Ovary (tissue), 10 donors: ENCODE measurements at places on chromosomes 1 and 21.

- H3K27ac ChIP-seq, result no peak overlapping the region
- no peaks in the 10 kb centered on the region for H3K36me3 ChIP-seq
- no peak overlapping the region for H3K4me3 ChIP-seq
- H3K27me3 ChIP-seq, result no peaks in the 10 kb centered on the region
These were observed 54.9 kb downstream of the TMEM53 start for GRCh38 chr1:44619261-44619900.

DNA sequence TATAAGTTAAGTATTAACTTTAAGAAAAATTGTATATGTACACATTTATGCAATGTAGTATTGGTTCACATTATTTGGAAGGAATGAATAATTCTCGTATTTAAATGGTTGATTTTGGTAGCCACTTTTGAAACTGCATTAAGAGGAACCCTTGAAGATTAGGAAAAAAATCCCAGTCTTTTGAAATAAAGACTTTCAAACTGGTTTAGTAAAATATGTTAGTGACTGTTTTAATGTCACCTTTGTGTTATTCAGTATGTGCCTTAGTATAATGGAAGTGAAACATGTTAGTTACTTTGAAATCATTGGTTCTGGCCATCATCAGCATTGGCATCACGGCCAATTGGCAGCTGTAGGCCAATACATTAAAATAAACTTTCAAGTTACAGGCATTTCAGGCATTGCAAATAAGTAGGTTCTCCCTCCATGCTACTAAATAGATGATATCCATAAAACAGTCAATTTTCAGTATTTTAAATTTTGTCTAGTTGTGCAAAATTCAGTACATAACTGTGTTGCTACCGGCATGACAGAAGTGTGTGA, 4.4 kb downstream of the MIER1 start:
- peak overlapping the region; percentile 89 for H3K4me3 ChIP-seq
- no peaks in the 10 kb centered on the region for H3K4me1 ChIP-seq
- peaks cover 2% of the 10 kb centered on the region for H3K27me3 ChIP-seq
- H3K36me3 ChIP-seq, result no peaks in the 10 kb centered on the region
- DNase-seq, result no peak

DNA sequence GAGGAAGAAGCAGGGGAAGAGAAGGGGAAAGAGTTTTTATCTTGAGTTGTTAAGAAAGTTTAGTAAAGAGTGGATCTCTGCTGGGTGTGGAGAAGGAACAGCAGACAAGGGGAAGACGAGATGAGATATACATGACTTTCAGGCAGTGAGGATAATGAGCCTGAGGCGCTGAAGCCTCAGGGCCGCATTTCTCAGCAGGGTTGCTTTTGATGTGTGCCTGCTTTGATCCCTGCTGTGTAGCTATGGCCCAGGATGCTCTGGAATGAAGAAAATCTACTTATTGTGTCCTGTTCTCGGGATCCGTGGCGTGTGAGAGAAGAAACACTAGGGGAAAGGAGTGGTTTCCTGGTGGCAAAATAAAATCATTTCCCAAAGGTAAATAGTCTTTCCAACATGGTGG, 15.1 kb upstream of the RPE65 start:
- H3K27ac ChIP-seq, result no peak overlapping the region
- DNase-seq, result no peak
- no peaks in the 10 kb centered on the region for H3K4me1 ChIP-seq
- no peaks in the 10 kb centered on the region for H3K36me3 ChIP-seq
- no peaks in the 10 kb centered on the region for H3K27me3 ChIP-seq

GRCh38 chr1:109243860-109244552, 5.3 kb upstream of the CELSR2 start:
- DNase-seq, result no peak
- H3K4me3 ChIP-seq, result no peak overlapping the region
- no peak overlapping the region for H3K27ac ChIP-seq
- peaks cover 14% of the 10 kb centered on the region for H3K4me1 ChIP-seq
- H3K27me3 ChIP-seq, result no peaks in the 10 kb centered on the region
- no peaks in the 10 kb centered on the region for H3K36me3 ChIP-seq

- no peak overlapping the region for H3K27ac ChIP-seq
- H3K4me1 ChIP-seq, result no peaks in the 10 kb centered on the region
- DNase-seq, result no peak
- no peak overlapping the region for H3K4me3 ChIP-seq
- no peaks in the 10 kb centered on the region for H3K27me3 ChIP-seq
- H3K36me3 ChIP-seq, result no peaks in the 10 kb centered on the region
These were observed 8.9 kb downstream of the RCAN1 start for GRCh38 chr21:34606051-34606450.

DNA sequence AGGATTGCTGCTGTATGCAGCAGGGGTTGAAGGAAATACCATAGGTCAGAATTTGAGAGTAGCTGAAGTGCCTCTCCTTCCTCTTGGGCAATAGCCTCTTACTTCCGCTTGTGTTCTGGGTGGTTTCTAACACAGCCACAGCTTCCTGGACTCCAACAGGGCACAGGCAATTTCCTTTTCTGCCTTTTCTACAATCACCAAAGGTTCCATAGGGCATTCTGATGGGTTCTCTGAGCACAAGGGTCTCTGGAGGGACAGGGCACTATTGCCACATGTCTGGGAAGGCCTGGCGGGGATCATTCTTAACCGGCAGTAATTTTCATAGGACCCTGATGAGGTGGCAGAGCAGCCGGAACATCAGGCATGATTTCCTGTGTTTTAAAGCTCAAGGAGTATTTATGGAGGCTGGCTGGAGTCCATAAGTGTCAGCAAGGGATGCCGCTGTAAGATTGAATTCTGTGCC, 5.5 kb upstream of the AGTRAP start:
- H3K4me1 ChIP-seq, result peaks cover 9% of the 10 kb centered on the region
- DNase-seq, result no peak
- H3K36me3 ChIP-seq, result no peaks in the 10 kb centered on the region
- H3K27ac ChIP-seq, result no peak overlapping the region
- H3K4me3 ChIP-seq, result no peak overlapping the region
- H3K27me3 ChIP-seq, result no peaks in the 10 kb centered on the region

GRCh38 chr1:113530021-113530420, 139.7 kb downstream of the MAGI3 start:
- H3K27ac ChIP-seq, result no peak overlapping the region
- H3K36me3 ChIP-seq, result no peaks in the 10 kb centered on the region
- DNase-seq, result no peak
- H3K4me3 ChIP-seq, result no peak overlapping the region
- no peaks in the 10 kb centered on the region for H3K27me3 ChIP-seq

GRCh38 chr1:241308471-241308870, 48.5 kb downstream of the RGS7 start:
- no peak for DNase-seq
- H3K4me3 ChIP-seq, result no peak overlapping the region
- H3K4me1 ChIP-seq, result no peaks in the 10 kb centered on the region
- H3K27ac ChIP-seq, result no peak overlapping the region
- H3K36me3 ChIP-seq, result no peaks in the 10 kb centered on the region

DNA sequence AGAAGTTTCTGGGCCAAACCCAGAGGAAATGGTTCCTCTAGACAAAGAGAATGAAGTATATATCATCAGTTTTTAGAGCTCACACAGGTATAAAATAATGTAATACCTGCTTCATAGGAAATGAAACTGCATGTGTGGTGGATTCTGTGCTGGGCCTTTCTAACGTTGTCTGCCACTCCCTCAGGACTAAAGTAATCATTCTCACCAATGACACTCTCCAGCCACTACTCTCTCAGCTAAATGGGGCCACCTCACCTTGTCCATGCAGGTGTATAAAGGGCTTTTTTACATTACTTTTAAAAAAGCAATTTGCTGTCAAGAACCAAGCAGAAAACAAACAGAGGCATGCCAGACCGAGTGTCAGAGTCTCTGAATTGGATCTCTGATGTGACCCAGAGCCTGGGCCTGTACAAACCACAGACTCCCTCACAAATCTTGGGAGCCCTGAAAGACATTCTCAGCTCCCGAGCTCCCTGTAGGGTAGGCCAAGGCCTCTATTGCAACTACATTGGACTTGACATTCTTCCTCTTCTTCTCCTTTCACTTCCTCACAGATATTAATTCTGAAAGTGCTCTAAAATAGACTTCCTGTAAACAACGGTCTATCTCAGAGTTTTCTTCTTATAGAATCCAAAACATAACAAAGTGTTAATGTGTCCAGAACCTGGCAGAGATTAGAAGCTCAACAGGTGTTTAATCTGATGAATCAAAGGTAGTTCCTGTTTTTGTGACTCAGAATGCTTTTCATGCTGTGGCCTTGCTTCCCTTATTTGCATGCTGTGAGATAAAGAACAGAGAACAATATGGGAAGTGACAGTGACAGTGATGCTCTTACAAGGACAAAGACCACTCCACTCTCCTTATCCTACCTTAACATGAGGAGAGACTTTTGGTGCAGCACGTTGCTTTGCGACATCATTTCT, 8.6 kb downstream of the AIM2 start:
- no peaks in the 10 kb centered on the region for H3K27me3 ChIP-seq
- no peaks in the 10 kb centered on the region for H3K36me3 ChIP-seq
- H3K4me3 ChIP-seq, result no peak overlapping the region
- DNase-seq, result no peak
- H3K4me1 ChIP-seq, result no peaks in the 10 kb centered on the region

- H3K4me3 ChIP-seq, result no peak overlapping the region
- no peaks in the 10 kb centered on the region for H3K27me3 ChIP-seq
- H3K36me3 ChIP-seq, result no peaks in the 10 kb centered on the region
- H3K27ac ChIP-seq, result no peak overlapping the region
- H3K4me1 ChIP-seq, result no peaks in the 10 kb centered on the region
These were observed 69.6 kb upstream of the LRRC8B start for GRCh38 chr1:89454845-89455521.

DNA sequence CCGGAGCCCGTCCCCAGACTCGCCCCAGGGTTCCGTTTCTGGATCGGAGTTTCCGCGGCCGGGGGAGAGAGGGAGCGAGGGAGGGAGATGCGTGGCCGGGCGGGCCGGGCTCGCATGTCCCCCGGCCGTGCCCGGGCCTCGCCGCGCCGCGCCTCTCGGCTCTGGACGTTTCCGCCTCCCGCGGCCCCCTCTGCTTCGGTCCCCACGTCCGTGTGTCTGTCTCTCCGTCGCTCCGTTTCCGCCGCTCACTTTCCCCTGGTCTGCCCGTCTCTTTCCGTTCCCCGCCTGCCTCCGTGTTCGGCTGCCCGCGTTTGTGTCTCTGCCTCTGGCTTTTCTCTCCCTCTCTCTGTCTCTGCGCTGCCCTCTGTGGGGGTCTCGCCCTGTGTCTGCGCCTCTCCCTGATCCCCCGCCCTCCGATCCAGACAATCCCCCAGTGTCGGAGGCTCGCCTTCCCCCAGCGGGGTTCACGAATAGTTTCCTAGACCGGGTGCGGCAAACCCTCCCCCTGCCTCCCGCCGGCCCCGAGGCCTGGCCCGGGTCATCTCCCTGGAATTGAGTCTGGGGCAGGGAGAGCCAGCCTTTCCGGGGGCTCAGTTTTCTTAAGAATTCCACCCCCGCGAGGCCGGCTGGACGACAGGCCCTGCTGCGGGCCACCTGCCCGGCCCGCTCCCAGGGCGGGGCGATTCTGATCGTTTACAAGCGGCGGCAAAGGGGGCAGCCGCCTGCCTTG, 735 bp downstream of the NBL1 start:
- H3K27me3 ChIP-seq, result no peaks in the 10 kb centered on the region
- no peaks in the 10 kb centered on the region for H3K36me3 ChIP-seq
- H3K4me3 ChIP-seq, result peak overlapping the region; percentile 65
- peak overlapping the region; percentile 96 for H3K27ac ChIP-seq
- peak; percentile 36 for DNase-seq

- no peaks in the 10 kb centered on the region for H3K27me3 ChIP-seq
- no peaks in the 10 kb centered on the region for H3K36me3 ChIP-seq
- no peaks in the 10 kb centered on the region for H3K4me1 ChIP-seq
These were observed 33.1 kb downstream of the NPHP4 start for GRCh38 chr1:5959087-5959486.

- peak overlapping the region; percentile 54 for H3K4me3 ChIP-seq
- H3K36me3 ChIP-seq, result no peaks in the 10 kb centered on the region
- peak overlapping the region; percentile 80 for H3K27ac ChIP-seq
- H3K27me3 ChIP-seq, result no peaks in the 10 kb centered on the region
- peak; percentile 69 for DNase-seq
These were observed 161.2 kb downstream of the RUNX1 start for GRCh38 chr21:34887725-34888568.

GRCh38 chr1:27554759-27555699, 48.9 kb downstream of the AHDC1 start:
- H3K4me1 ChIP-seq, result peaks cover 11% of the 10 kb centered on the region
- H3K27me3 ChIP-seq, result no peaks in the 10 kb centered on the region
- H3K27ac ChIP-seq, result peak overlapping the region; percentile 72
- no peak overlapping the region for H3K4me3 ChIP-seq

GRCh38 chr1:19616489-19616888, 27.6 kb upstream of the NBL1 start:
- no peaks in the 10 kb centered on the region for H3K36me3 ChIP-seq
- no peak for DNase-seq
- no peaks in the 10 kb centered on the region for H3K27me3 ChIP-seq
- H3K4me1 ChIP-seq, result peaks cover 14% of the 10 kb centered on the region
- no peak overlapping the region for H3K4me3 ChIP-seq
